ENCODE measurements at places on chromosomes 13 and 19.

DNA sequence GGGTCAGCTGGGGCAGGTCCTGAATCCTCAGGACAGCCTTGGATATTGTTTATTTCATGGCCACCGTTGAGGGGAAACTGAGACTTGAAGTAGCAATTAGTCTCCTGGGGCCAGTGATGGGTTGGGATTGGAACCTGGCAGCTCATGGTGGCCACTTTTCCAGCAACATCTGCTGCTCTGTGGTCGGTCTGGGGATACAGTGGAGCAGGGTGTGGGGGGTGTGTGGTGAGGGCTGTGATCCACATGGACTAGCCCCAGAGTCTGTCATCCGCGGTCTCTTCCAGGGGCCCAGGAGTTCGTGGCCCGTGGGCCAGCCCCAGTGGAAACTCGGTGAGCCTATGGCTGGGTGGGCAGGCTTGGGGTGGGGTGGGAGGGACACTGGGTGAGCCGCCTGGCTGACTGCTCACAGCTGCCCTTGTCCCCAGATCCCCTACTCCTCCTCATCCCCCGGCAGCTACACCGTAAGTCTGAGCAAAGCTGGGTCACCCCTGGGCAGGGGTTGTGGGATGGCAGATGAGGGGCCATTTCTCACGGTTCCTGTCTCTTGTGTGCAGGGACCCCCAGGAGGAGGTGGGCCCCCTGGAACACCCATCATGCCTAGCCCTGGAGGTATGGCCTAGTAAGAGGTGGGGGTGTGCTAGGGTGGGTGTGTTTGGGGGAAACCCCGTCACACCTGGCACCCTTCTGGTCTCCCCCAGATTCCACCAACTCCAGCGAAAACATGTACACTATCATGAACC lies 5.5 kb downstream of the ISYNA1 start:
- no peak for DNase-seq

DNA sequence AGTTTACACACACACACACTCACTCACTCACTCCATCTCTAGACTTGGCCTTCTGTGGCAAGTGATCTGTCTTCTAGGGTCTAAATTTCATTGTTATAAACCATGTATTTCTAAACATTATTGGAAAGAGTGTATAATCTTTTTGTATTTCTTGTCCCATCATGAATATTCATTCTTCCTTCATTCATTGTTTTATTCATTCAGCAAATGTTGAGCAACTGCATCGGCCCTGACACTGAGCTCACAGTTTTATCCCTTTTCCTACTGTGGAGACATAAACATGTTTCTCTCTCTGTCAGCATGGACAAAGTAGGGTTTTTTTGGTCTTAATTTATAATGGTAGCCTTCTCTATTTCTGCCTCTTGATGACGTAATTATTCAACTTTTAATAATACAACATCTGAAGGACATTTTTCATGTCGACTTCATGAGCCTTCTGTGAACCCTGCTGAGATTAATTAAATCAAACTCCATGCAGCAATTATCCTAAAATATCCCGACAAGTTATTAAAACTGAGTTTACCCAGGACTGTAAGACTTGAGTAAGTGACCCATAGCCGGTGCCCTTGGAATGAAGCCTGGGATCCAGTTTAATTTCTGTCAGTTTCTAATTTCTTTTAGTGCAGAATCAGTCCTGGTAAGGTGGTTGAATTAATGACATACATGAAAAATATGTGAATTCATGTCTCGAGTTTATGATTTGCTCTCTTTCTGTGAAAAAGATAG lies 7.3 kb downstream of the SPATA13 start:
- no peak for DNase-seq

GRCh38 chr19:36093687-36094086 lies 17.3 kb upstream of the OVOL3 start:
- DNase-seq: no peak

DNA sequence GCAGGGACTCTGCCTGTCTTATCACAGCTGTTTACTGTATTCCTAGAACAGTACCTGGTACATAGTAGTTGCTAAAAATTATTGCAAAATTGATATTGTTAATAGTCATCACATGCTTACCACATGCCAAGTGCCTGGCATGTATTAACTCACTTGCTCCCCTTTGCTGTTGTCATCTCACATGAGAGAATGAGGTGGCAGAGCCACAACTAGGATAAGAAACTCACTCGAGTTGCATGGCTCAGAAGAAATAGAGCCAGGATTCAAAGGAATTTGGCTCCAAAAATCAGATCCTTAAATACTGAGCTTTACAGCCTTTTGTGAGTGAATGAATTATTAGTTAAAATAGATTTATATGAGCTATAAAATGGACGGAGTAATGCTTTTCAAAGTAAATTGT lies 42.6 kb downstream of the B3GLCT start:
- DNase-seq: no peak

GRCh38 chr13:39836038-39836437 lies 180.6 kb downstream of the COG6 start:
- DNase-seq: no peak

GRCh38 chr13:71672512-71672911 lies 194.5 kb downstream of the DACH1 start:
- no peak for DNase-seq

GRCh38 chr13:77994166-77994565 lies 75.5 kb upstream of the EDNRB start:
- no peak for DNase-seq

GRCh38 chr19:33630880-33631608 lies 9.3 kb downstream of the CHST8 start:
- DNase-seq: no peak

DNA sequence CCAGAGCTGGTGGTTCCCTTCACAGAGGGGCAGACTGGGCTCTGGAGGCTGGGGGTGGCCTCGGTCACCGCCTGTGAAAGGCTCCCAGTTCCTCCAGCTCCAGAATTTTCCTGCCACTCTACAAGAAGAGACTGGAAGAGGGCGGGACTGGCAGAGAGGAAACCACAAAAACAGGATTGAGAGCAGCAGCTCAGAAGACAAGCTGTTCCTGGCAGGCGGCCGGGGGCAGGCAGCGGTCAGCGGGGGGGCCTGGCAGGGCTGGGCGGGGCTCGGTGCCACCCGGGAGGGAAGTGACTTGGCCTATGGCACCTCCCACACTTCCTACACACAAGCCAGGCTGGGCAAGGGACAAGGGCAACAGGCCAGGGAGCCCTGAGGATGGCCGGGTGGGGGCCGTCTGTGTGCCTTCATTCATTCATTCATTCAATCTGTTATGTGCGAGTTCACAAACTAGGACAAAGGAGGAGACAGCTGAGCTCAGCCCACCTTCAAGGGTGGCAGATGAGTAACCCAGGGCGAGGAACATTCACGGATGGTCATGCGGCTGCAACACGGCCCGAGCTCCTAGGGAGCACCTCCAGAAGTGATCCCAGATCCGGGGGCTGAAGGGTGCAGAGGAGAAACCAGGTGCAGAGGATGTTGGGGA lies 16.9 kb upstream of the BTBD2 start:
- peak; percentile 54 for DNase-seq

DNA sequence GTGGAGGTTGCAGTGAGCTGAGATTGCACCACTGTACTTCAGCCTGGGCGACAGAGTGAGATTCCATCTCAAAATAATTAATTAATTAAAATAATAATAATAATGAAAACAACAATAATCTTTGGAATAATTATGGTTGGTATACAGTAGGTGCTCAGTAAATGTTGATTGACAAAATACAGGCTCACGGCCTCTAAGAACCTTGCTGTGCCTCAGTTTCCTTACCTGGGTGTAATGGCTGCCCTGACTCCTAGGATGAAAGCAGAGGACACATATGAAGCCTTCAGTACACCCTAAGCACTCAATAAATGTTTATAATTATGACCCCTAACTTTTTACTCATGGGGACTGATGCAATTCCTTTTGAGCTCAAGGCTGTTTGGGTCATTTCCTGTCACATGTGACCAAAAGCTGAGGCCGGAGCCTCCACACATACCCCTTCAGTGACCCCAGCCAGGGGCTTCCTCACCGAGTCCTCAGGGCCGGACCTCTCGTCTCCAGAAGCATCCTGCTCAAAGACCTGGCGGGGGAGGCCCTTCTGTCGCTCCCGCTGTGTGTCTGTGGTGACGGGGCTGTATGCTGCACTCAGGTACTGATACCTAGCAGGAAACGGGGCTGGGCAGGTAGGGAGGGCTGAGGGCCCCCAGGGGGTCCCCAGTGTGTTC lies 10.5 kb downstream of the DOCK6 start:
- DNase-seq: no peak

- DNase-seq: peak; percentile 55
Observed at GRCh38 chr19:12721656-12722565, 1.8 kb downstream of the TNPO2 start.

GRCh38 chr13:77494226-77494625 lies 41.3 kb upstream of the SCEL start:
- no peak for DNase-seq
